ENCODE measurements at places on chromosomes 4 and X.

GRCh38 chrX:120749141-120749846, 119.4 kb upstream of the C1GALT1C1 start:
- no peaks in the 10 kb centered on the region for H3K4me1 ChIP-seq
- H3K36me3 ChIP-seq, result no peaks in the 10 kb centered on the region
- DNase-seq, result no peak

DNA sequence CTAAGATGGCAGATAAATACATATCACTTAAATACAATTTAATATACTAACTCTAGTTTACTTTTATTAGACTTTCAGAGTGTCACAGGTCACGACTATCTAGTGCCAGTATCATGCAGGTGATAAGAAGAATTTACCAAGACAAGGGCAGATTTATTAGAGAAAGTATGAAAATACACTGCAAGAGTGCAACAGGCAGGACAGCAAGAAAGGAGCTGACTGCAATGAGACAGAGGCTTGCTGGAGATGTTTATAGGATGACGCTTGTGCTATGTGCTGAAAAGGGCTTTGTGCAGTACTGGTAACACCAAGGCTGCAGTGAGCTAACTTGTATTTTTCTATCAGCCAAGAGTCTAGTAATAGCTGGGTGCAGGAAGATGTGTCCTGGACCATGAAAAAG, 96.7 kb upstream of the QRFPR start:
- H3K36me3 ChIP-seq, result peaks cover 3% of the 10 kb centered on the region
- no peak overlapping the region for H3K27ac ChIP-seq
- no peak overlapping the region for H3K4me3 ChIP-seq
- DNase-seq, result no peak
- peaks cover 1% of the 10 kb centered on the region for H3K27me3 ChIP-seq

GRCh38 chr4:128830906-128831503, 21.5 kb downstream of the JADE1 start:
- peaks cover 32% of the 10 kb centered on the region for H3K36me3 ChIP-seq
- H3K27me3 ChIP-seq, result no peaks in the 10 kb centered on the region
- DNase-seq, result no peak
- peak overlapping the region; percentile 38 for H3K27ac ChIP-seq
- no peak overlapping the region for H3K4me3 ChIP-seq

- DNase-seq, result no peak
- peak overlapping the region; percentile 30 for H3K27ac ChIP-seq
- peak overlapping the region; percentile 26 for H3K4me3 ChIP-seq
- no peaks in the 10 kb centered on the region for H3K27me3 ChIP-seq
Measured at GRCh38 chrX:1027133-1027532, 185.3 kb downstream of the CRLF2 start.

GRCh38 chr4:85402371-85402770, 72.6 kb upstream of the ARHGAP24 start:
- H3K4me3 ChIP-seq, result no peak overlapping the region
- H3K27ac ChIP-seq, result no peak overlapping the region
- DNase-seq, result no peak
- H3K4me1 ChIP-seq, result no peaks in the 10 kb centered on the region

DNA sequence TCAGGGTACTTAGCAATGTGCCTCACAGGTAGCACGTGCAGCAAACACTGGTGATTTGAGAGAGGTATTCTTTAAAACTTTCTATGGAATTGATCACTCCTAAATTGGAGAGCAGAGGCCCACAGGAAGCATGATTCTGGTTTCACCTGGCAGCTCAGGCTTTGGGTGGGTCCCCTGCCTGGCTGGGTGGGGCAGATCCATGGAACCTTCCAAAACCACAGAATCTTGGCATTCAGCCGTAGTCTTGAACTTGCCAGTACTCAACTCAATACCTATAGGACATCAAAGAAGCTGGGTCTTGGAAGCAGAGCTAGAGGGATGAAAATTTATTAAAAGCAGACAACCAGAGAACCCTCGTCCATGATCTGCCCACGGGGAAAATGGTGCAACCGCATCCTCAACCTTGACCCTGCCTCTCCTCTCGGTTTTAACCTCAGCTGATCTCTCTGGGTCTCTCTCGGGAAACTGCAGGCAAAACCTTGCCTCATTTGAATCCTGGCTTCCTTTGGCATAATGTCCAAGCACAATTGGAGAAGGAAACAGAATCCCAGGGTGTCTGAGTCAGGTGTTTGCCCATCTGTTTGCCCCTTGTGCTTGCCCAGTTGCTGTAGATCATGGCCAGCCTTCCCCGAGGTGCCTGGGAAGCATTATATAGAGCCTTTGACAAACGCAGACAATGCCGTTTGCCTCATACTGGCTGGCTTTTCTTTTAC, 22.9 kb downstream of the OTOP1 start:
- no peaks in the 10 kb centered on the region for H3K4me1 ChIP-seq
- H3K27ac ChIP-seq, result no peak overlapping the region
- DNase-seq, result no peak
- H3K4me3 ChIP-seq, result no peak overlapping the region

- no peak for DNase-seq
- no peaks in the 10 kb centered on the region for H3K36me3 ChIP-seq
Measured at GRCh38 chr4:164943192-164943591, 34.3 kb downstream of the TRIM61 start.
